ENCODE measurements at places on chromosomes 1 and 21.
A peak's percentile ranks its signal among the peaks of the same experiment; 100 is the strongest.

DNA sequence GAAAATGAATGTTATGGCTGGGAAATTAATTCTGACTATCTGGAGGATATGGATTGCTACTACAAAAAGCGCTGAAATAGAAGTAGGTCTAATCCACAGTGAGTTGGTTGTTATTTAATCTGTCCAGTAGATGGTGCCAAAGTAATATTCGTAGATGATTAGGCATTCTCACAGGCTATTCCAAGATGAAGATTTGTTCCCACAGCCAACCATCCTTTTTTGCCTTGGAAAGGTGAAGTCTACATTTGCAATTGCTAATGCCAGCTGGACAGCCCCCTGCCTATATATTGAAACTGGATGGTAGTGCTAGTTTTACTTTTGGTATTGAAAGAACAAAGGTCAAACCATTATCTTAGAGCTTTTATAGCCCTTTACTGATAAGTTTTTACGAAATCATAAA, 43.8 kb downstream of the RBM11 start:
- DNase-seq: peak; percentile 7

DNA sequence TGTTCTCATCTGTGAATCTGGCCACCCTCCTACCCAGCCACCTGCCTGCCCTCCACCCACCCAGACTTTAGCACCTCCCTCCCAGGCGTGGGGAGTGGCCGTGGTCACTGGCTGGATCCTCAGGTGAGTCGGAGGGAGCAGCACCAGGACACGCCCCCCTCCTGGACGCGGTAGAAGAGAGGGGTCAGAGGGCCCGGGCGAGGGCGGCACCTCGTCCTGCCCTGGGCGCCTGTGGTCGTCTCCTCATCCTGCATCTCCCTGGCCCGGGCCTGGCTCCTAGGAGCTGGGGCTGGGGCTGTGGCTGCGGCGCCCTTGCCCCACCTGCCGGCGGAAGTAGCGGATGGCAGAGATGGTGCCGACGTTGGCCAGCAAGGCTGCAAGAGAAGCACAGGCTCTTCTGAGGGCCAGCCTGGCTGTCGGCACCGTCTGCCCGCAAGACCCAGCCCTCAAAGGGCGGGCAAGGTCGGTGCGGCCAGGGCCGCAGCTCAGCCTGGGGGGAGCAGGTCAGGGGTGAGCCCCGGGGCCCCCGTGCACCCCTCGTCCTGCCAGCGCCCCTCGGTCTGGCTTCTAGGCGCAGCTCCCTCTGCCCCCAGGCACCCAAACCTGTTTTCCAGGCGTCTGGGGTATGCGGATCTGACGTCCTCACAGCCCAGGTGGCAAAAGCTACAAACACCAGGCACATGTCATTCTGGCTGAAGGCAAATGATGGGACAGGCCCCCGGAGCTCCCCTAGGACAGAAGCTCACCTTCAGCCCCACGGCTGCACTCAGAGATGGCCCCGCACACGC, 5.8 kb downstream of the PERM1 start:
- DNase-seq: no peak

DNA sequence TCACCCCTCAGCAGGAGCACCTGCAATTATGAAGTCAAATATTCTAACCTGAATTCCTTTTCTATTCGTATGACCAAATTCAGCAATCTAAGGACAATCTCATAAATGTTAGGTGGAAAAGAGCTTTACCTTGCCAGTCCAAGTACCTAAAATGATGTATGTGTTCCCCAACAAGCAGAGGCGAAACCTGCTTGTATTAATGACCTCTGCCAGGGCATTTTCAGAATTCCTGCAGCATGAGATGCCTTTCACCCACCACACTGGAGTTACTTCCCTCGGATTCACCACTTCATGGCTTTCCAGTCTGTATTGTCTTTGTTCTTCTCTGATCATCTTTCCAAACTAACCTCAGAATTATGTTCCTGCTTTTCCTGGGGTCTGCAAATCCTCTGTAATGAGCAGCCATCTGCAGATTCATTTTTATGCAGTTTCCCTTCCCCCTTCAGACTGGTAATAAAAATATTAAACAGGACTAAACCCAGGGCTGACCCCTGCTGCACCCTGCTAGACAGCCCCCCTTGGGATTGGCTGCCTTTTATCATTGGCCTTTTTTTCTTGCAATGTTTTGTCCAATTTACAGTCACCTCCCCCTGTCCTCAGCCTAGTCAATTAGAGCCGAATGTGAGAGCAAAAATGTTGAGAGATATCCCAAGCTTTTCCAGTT, 26.6 kb upstream of the CASQ2 start:
- DNase-seq: no peak

GRCh38 chr1:223339861-223340260, 24.1 kb downstream of the SUSD4 start:
- no peak for DNase-seq

DNA sequence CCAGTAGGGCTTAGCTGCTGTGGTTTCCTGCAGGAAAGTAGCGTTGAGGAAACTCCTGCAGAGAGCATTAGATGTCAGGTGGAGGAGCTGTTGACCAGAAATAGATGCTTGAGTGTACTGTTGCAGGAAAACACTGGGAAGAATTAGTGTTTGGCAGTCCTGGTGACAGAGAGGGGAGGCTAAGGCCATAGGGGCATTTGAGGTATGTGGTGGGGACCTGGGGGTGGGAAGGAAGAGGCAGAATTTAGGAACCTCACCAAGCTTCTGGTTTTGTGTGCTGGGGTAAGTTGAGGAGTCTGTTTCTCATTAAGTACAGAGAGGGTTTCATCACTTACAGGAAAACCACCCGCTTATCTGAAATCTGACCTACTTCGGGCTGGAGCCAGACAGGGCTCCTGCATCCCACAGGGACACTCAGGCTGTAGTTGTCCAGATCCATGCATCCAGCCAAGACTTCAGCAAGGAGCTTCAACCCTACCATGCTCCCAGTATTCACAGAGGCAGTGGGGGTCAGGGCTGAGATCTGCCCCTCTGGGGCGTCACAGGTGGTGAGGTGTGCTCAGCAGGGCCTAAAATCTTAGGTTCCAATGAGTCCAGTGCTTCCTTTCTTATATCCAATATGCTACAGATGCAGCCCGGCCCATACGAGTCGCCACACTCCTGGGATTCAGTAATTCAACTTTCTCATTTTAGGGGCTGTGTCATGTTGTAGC, 15.1 kb downstream of the SH2D2A start:
- peak; percentile 84 for DNase-seq

- no peak for DNase-seq
Measured at GRCh38 chr1:42914092-42914627, 44.5 kb downstream of the SLC2A1 start.

DNA sequence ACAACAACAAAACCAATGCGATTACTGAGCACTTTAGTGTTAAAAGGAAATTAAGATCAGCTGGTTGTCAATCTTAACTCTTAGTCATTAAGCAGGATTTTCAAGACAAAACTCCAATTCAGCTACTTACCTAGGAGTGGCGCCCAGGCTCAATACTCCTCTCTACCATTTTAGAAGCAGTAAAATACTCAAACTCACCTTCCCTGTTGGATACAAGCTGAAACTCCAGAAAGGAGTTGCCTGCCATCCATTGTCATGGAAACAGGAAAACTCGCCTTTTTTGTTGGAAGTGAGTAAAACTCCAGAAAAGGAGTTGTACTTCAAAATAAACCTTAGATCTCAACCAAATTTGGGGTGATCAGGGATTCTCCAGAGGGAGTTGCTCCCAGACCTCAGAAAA, 127.0 kb upstream of the F3 start:
- DNase-seq: no peak

GRCh38 chr1:58248072-58248471, 298.5 kb downstream of the OMA1 start:
- DNase-seq: no peak
